OCI-LY7 (cell line): ENCODE measurements at places on chromosomes 3 and 15.

DNA sequence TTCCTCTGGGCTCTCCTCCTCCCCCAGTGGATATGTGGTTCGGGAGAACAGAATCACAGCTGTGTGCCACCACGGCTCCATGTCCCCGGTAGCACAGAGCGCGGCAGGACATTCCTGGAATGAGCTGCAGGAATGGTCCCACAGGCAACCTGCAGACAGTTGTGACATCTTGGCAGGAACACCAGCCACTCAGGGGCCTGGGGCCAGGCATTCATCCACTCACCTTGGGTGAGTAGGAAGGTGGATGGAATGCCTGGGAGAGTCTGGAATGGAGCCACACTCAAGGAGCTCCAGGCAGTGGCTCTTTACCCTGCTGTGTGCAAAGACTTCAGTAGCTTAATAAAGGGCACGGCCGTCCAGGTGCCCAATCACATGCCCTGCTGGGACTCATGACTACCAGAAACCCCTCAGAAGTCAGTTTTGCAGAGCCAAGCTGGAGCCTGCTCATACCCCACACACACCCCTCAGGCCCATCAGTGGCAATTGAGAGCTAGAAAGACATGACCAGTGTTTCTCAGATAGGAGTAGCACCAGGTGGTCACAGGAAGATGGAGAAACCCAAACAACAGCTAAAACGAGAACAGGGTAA, 117.3 kb upstream of the PRR20G start:
- DNase-seq, result no peak

- no peak for DNase-seq
Observed at GRCh38 chr3:196423044-196423781, 9.0 kb downstream of the UBXN7 start.

- DNase-seq, result no peak
Observed at GRCh38 chr15:90708516-90708915, 8.6 kb upstream of the BLM start.

DNA sequence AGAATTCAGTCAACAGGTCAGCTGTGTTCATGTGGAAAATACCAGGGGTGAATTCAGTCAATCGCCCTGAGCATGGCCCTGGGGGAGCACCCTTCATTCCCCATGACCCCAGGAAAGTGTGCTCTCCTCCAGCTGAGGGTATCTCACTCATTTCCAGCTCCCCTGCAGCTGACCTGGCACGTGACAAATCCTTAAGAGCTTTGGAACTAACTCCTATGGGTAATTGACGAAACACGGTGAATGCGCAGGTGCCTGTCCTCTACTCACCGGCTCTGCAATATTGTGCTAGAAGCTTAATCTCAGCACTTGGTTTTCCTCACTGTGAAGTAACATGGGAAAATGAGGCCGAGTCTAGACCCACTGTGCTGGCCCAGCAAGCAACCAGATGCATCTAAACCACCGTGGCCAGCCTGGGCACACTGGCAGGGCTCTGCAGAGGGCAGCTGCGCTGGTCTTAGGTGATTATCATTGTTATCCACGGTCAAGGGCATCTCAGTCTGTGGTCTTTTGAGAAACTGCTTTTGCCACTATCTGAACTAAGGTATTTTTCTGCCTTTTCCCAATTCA, 63.1 kb downstream of the SPSB4 start:
- no peak for DNase-seq

- DNase-seq, result no peak
Observed at GRCh38 chr3:126469479-126469878, 6.2 kb downstream of the ZXDC start.

- no peak for DNase-seq
Observed at GRCh38 chr3:52230461-52230860, 5.0 kb upstream of the TLR9 start.

- no peak for DNase-seq
Observed at GRCh38 chr3:127043731-127044510, 61.0 kb downstream of the PLXNA1 start.

DNA sequence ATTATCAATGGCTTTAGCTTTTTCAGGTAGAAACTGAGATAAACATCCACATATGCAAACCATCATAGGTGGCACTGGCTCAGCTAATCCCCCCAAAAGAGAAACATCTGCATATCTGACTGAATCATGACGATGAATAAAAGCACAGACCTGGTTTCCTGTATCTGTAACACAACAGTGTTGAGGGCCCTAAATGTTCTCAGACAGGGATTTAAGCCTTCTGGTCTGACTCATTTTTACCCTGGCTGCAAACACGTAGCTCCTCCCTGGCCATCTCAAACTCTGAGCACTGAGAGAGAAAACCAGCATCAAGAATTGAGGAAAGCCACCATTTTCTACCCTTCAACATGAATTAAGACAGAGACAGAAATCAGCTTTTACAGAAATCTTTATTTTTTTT, 35.2 kb downstream of the GLB1 start:
- DNase-seq, result peak; percentile 43

- no peak for DNase-seq
Observed at GRCh38 chr3:4888913-4889846, 90.1 kb upstream of the BHLHE40 start.

GRCh38 chr3:38227989-38228388, 37.6 kb upstream of the SLC22A13 start:
- no peak for DNase-seq

- no peak for DNase-seq
Observed at GRCh38 chr3:124786511-124787241, 56.4 kb downstream of the UMPS start.
